ENCODE measurements at places on chromosomes 13 and 19. TPM values are rescaled to one million over a fixed set of nuclear protein-coding genes. Genes with fewer than 3 reads are reported as not detected.

DNA sequence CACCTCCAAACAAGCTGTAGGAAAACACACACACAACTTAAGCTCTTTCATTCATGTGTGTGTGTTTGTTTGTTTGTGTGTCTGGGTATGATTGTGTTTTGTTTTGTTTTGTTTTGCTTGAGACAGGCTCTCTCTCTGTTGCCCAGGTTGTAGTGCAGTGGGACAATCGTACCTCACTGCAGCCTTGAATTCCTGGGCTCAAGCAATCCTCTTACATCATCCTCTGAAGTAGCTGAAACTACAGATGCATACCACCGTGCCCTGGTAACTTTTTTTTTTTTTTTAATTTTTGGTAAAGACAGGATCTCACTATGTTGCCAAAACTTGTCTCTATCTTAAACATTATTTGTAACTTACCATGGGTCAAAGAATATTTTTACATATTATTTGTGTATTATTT, 431.7 kb downstream of the SLITRK1 start:
- H3K27me3 ChIP-seq: no peaks in the 10 kb centered on the region
- no peak overlapping the region for H3K4me3 ChIP-seq
- H3K27ac ChIP-seq: no peak overlapping the region
- no peaks in the 10 kb centered on the region for H3K4me1 ChIP-seq
- no peak for DNase-seq
- no peaks in the 10 kb centered on the region for H3K36me3 ChIP-seq

- H3K27me3 ChIP-seq: no peaks in the 10 kb centered on the region
- H3K4me3 ChIP-seq: no peak overlapping the region
- no peak overlapping the region for H3K27ac ChIP-seq
Measured at GRCh38 chr13:77732287-77732686, 34.8 kb downstream of the SLAIN1 start.

DNA sequence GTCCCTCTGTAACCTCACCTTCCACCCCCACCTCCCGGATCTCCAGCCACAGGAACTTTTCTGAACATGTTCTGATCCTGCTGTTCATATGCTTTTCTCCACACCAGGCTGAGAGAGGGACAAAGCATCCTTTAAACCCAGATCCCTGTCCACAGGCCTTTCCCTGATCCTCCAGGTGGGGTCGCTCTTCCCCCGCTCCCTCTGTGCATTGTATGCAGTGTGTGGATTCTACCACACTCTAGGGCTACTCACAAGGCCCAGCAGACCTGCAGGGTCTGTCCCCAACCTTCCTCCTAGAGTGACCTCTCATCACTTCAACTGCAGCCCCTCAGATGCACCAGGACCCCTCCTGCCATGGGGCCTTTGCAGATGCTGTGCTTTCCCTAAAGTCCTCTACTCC, 1200.6 kb downstream of the UQCRFS1 start:
- DNase-seq: no peak
- no peaks in the 10 kb centered on the region for H3K36me3 ChIP-seq
- no peaks in the 10 kb centered on the region for H3K4me1 ChIP-seq
- H3K4me3 ChIP-seq: no peak overlapping the region
- H3K27me3 ChIP-seq: no peaks in the 10 kb centered on the region

The SHISA7 gene
- total RNA-seq: not detected

DNA sequence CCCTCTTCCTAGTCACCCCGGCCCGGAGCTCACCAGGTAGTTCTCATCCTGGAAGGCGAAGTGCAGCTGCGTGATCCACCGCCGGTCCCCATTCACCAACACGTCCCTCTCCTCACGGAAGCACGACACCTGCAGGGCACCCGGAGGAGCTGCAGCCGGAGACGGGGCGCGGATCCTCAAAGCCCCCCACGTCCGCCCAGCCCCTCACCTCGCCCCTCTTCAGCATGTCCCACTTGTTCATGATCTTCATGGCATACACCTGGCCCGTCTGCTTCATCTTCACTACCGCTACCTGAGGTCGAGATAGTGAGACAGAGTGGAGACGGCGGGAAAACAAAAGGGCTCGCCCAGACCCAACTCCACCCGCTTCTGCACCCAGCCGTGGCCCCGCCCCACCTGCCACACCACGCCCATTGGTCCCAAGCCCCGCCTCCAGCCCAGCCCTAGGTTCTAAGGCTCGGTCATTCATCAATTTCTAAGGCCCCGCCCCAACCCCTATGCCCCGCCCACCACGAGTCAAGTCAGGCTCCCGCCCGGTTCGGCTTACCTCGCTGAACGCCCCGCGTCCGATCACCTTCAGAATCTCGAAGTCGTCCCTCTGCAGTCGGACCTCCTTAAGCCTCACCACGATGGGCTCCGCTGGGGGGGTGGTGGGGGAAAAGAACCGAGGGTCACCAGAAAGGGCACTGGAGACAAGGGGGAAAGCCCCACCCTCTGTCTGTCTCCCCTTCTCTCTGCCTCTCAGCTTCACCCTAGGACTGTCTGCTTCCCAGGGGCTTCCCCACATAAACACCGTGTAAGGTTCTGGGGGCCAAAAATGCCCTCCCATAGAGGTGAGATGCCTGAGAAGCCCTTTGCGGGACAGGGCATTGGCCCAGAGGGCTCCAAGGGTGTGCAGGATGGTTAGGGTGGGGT, 2.8 kb downstream of the DMPK start:
- H3K27me3 ChIP-seq: peaks cover 7% of the 10 kb centered on the region
- H3K27ac ChIP-seq: no peak overlapping the region
- peak overlapping the region; percentile 83 for H3K4me3 ChIP-seq
- H3K4me1 ChIP-seq: peaks cover 25% of the 10 kb centered on the region
- H3K36me3 ChIP-seq: no peaks in the 10 kb centered on the region
- DNase-seq: peak; percentile 83

GRCh38 chr13:99363391-99363790, 56.2 kb upstream of the GPR183 start:
- peaks cover 4% of the 10 kb centered on the region for H3K27me3 ChIP-seq
- H3K36me3 ChIP-seq: peaks cover 20% of the 10 kb centered on the region
- H3K27ac ChIP-seq: no peak overlapping the region
- peaks cover 50% of the 10 kb centered on the region for H3K4me1 ChIP-seq
- H3K4me3 ChIP-seq: no peak overlapping the region
- DNase-seq: no peak

GRCh38 chr13:97743938-97744337, 209.5 kb upstream of the IPO5 start:
- peaks cover 6% of the 10 kb centered on the region for H3K27me3 ChIP-seq
- H3K36me3 ChIP-seq: no peaks in the 10 kb centered on the region
- no peak for DNase-seq
- no peak overlapping the region for H3K4me3 ChIP-seq

DNA sequence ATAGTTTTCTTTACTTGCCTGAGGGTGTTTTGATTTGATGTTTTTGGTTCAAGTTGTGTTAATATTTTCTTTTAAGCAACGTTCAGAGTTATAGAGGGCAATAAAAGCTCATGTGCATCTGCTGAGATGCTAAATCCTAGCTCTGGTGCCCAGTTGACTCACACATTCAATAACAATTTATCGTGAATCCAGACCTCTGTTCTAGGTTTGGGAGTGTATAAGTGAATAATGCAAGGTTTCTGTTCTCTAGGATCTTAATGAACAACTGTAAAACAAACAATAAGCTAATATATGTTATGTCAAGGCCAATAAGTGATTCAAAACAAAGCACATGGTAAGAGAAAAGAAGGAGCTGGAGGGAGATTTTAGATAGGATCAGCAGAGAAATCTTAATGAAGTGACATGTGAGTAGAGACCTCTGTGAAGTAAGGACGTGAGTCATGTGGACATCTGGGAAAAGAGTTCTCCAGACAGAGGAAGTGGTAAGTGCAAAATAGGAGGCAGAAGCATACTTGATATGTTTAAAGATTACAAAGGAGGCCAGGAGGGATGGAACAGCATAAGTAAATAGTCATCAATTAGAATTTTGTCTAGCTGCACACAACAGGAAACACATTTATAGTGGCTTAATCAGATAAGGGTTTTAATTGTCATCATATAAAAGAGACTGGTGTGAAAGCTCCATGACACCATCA, 278.5 kb upstream of the HTR2A start:
- no peak overlapping the region for H3K27ac ChIP-seq
- peaks cover 6% of the 10 kb centered on the region for H3K27me3 ChIP-seq
- H3K36me3 ChIP-seq: no peaks in the 10 kb centered on the region
- no peaks in the 10 kb centered on the region for H3K4me1 ChIP-seq
